ENCODE measurements at places on chromosomes 1 and 21.
A peak's percentile ranks its signal among the peaks of the same experiment; 100 is the strongest.

DNA sequence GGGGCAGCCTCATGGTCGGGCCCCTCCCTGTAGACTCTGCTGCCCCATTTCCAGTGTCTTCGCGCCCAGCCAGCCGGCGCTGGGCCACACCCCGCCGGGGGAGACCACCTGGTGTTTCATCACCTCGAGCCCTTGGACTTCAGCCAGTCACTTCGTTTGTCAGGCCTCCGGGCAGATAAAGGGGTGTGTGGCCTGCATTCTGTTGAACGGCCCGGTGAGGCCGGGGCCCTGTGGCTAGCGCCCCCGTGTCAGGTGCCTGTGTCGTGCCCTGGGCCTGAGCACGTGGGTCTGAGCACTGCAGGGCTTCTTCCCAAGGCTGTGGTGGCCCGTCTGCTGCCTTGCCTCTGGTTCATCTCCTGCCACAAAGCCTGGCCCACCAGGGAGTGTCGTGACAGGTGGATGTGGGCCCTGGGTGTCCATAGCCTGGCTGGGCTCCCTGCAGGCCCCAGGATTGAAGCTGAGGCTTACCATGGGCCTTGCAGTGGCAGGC lies 65.2 kb upstream of the DIP2A start:
- no peak for DNase-seq

DNA sequence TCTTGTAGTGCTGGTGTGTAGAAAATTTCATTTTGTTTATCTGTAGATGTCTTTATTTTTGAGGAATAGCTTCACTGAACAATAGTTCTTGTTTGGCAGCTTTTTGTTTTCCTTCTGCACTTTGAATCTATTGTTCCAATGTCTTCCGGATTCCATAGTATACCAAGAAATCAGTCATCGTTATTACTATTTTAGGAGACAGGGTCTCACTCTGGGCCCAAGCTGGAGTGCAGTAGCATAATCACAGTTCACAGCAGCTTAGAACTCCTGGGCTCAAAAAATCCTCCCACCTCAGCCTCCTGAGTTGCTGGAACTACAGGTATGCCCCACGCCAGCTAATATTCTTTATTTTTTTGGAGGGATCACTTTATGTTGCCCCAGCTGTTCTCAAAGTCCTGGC lies 67.7 kb upstream of the RGS2 start:
- DNase-seq = no peak

DNA sequence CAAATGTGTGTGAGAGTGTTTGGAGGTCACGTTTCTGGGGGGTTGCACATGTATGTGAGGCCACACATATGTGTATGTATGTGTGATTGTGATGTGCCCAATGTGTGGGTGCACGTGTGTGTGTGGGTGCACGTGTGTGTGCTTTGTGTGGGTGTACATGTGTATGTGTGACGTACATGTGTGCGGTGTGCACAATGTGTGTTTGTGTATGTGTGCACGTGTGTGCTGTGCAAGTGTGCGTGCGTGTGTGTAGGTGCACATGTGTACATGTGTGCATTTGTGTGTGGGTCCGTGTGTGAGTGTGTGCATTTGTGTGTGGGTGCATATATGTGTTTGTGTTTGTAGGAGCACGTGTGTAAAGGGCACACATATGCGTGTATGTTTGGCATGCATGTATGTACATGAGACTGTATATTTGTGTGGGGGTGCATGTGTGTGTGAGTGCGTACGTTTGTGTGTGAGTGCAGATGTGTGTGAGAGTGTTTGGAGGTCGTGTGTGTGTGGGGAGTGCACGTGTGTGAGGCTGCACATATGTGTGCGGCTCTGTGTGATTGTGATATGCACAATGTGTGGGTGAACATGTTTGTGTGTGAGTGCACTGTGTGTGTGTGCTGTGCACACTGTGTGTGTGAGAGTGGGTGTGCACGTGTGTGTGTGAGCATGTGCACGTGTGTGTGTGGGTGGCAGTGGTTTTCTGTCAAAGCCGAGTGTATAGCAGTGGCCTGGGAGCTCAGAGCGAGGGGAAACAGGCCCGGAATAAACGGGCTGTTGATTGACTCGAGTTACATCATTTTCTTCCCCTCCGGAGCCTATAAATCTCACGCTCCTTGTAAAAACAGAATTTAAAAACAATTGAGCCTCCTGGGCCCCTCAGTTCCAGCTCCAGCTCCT lies 132.7 kb upstream of the ARHGEF16 start:
- DNase-seq = no peak

- no peak for DNase-seq
Observed at GRCh38 chr1:30840904-30841598, 67.5 kb downstream of the SDC3 start.

DNA sequence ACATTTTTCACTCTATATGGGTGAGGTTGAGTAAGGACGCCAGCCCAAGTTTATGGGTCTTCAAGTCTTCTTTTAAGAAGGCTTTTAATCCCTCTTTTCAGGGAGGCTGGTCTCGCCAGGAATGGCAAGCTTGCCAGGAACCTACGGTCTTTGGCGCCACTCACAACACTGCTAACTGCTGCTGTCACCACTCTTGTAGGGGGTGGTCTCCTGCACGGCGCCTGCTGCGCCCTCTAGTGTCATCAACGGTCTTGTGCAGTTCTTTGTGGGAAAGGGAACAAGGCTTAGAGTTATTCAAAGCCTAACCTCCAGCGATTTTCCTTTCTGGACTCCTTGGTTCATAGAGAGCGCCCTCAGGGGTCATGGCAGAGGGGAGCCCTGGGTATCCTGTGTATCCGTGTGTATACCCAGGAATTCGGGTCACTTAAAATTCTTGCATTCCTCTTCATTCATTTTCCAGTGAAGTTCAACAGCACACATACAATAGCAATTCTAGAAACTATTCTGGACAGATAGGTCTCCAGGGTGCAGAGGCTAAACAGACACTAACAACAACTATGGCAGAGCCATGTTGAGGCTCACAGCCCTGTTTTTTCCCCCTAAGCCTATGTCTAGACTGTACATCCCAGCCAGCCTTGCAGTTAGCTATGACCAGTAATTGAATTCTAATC lies 392.8 kb upstream of the CAMK1G start:
- peak; percentile 53 for DNase-seq

DNA sequence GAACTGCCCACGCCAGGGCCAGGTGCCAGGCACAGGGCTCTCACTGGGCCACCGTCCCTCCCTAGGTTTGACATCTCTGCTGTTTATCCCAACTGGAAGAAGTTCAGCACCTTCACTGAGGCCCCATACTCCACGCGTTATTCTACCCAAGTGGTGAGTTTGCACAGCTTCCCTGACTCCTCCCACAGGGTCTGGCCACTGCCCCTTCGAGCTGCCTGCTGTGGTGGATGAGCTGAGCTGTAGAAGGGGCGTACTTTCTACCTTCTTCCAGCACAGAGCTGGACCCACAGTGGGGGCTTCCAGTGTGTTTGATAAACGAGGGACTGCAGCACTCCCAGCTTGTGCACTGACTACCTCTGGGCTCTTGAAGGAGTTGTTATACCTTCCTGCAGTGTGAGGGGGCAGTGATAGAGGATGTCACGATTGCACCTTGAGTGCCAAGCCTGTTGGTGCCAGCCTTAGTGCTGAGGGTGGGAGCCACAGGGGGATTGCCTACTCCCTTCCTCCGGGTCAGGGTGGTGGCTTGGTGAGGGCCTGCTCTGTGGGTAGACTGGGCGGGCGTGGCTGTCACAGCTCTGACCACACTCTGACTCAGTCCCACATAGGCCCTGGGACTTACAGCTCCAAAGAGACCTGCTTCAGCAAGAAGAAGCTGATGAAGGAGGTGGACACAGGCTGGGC lies 5.9 kb upstream of the TTC22 start:
- no peak for DNase-seq

- no peak for DNase-seq
Observed at GRCh38 chr21:46287541-46287940, 1.4 kb downstream of the YBEY start.

DNA sequence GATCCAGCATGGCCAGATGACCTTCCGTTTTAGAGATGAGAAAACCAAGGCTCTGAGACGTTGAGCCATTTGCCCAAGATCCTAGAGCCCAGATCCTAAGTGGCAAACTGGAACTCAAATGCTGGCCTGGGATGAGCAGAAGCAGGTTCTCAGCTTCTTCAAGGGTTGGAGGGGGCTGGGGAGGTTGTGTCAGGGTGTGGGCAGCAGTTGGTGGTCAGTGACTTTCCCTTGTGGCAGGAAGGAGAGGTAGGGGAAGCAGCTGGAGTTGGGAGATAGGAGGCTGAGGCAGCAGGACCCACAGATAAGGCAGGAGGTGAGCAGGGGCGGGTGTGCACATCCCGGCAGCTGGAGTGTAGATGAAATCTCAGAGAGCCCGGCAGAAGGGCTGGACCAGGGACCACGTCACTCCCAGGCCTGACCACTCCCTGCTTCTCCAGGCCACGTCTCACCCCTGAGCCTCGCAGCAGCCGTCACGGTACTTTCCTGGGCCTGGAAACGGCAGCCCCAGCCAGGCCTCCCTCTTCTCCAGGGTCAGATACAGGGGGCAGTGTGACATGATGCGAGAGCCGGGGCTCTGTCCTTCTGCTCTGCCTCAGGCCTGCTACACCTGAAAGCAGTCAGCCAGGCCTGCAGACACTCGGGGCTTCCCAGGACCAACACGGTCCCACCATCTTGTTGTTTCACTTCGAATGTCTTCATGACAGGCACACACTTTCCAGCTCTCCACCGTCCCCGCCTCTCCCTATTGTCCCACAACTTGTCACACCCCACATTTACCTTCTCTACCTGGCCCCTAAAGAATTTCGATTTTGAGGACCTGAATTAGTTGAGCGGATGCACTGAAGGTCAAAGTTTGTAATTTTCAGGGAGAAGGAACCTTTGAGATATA lies 11.5 kb upstream of the LAPTM5 start:
- DNase-seq = no peak

- no peak for DNase-seq
Observed at GRCh38 chr1:26583646-26584485, 54.3 kb downstream of the RPS6KA1 start.

DNA sequence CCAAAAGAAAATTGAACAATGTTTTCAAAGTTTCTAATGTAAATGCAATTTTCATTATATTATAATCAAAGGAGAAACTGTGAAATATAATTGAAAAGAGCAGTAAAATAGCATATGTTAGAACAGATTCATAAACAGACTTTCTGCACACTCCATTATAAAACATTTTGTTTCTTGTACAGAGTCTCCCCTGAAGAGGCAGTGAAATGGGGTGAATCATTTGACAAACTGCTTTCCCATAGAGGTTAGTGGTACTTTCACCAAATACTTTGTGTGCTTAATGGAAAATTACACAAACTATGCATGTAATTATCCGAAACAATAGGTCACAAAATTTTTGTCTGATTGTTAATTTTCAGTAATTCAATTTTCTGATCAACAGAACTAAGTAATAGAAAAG lies 1.9 kb downstream of the RGS18 start:
- DNase-seq = no peak
